GM18507 (cell line): ENCODE measurements at places on chromosomes 2 and 18.

- no peak for DNase-seq
These were observed 157.4 kb downstream of the DTNA start for GRCh38 chr18:34867520-34867919.

- DNase-seq, result no peak
These were observed 47.0 kb upstream of the GBX2 start for GRCh38 chr2:236215196-236215595.

DNA sequence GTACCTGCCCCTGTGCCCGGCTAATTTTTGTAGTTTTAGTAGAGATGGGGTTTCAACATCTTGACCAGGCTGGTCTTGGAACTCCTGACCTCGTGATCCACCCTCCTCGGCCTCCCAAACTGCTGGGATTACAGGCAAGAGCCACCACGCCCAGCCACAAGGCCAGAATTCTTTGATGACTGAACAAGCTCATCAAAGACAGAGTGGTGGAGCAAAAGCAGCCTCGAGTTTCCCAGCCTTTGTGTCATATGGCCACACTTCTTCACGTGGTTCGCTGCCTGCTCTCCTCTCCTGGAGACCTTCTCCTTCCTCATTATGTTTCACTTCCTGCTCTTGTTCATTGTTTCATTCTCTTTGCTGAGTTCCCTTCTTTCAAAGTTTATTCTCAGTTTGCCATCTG, 9.9 kb upstream of the NPC1 start:
- no peak for DNase-seq

DNA sequence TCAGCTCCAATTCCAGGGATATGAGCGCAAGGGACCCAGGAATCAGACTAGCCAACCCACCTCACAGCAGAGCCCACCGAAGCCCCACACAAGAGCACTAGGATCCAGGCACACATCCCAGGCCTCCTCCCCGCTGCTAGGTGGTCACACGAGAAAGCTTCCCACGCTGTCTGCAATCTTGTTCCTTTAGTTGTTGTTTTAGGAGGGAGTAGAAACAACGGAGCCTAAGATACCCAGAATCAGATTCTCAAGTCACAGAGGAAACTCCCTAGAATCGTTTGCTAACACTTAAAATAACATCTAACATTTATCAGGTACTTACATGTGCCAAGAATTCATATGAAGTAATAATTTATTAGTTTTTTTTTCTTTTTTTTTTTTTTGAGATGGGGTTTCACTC, 9.7 kb upstream of the ATL2 start:
- DNase-seq, result no peak

DNA sequence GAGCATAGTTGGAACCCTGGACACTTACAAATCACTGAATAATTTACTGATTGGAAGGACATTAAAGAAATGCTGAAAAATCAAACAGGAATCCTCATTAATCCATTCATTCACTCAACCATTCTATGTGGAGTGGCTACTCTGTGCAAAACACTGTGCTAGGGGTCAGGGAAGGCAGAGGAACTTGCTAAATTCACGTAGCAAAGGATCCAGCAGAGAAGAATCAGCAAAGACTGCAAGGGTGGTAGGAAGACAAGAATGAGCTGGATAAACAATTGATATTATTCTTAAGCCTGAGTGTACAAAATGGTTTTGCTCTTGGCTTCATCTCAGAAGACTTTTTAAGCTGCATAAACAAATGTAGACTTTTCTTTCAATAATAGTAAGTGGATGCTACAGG, 164.3 kb upstream of the CAVIN2 start:
- no peak for DNase-seq

GRCh38 chr2:159017837-159018236, 49.4 kb downstream of the TANC1 start:
- no peak for DNase-seq

DNA sequence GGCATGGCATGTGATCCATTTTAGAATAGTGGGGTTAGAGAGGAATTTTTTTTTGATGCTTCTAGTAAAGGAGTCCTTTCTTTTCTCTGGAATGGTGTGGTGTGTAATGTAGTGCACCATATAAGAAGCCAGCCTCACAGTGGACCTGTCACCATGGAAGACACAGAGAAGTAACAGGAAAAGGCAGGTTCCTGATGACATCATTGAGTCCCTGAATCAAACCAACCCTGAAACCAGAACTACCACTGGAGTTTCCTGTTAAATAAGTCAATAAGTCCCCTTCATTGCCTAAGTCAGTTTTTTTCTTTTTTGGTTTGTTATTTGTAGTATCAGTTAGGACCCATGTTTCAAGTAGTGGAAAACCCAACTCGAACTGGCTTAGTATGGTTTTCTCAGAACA, 11.9 kb downstream of the ADCYAP1 start:
- no peak for DNase-seq

DNA sequence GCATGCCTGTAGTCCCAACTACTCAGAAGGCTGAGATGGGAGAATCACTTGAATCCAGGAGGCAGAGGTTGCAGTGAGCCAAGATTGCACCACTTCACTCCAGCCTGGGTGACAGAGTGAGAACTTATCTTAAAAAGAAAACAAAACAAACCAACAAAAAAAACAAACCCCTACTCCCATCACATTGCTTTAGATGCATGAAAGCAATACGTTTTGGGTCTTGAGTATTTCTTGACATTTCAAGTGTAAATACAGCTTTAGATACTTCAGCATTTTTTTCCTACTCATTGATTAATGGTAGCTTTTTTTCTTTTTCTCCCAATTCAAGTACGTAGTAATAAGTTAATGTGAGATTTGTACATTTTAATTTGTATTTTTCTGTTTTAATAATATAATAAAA, 20.3 kb downstream of the RASGRP3 start:
- no peak for DNase-seq

DNA sequence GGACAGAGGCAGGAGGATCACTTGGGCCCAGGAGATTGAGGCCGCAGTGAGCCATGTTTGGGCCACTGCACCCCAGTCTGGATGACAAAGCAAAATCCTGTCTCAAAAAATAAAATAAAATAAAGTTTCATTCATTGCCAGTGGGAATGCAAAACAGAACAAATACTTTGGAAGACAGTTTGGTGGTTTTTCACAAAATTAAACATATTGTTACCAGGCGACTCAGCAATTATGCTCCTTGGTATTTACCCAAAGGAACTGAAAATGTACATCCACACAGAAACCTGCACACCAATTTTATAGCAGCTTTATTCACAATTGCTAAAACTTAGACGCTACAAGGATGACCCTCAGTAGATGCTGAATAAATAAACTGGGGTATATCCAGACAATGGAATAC, 35.8 kb downstream of the FOSL2 start:
- no peak for DNase-seq
